Skin of body (tissue), 3 donors: ENCODE measurements at places on chromosomes 16 and 17.

DNA sequence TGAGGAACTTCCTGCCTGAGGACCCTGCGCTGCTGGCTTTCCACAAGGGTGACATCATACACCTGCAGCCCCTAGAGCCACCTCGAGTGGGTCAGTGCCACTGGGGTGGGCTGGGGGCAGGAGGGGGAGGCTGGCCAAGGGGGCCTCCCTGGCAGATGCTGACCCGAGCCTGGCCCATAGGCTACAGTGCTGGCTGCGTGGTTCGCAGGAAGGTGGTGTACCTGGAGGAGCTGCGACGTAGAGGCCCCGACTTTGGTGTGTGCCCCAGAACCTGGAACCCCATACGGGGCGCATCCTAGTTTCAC lies 26.7 kb upstream of the ALKBH5 start:
- DNase-seq: no peak

DNA sequence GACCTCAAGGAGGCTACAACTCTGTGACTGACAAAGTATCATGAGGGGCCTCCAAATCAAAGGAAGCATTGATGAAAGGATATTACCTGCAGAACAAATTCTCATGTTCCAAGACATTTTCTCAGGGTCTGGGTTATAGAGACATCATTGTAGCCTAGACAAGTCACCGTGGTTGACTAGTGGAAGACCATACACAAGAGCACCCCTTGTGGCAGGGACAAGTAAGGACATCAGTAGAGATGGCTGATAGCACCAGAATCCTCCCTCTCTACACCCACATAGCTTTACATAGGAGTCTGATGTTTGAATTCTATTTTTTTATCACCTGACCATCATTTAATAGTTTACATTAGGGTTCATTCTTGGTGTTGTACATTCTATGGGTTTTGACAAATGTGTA lies 32.5 kb upstream of the CDH8 start:
- no peak for DNase-seq

- no peak for DNase-seq
Observed at GRCh38 chr16:82807311-82807710, 180.5 kb downstream of the CDH13 start.

DNA sequence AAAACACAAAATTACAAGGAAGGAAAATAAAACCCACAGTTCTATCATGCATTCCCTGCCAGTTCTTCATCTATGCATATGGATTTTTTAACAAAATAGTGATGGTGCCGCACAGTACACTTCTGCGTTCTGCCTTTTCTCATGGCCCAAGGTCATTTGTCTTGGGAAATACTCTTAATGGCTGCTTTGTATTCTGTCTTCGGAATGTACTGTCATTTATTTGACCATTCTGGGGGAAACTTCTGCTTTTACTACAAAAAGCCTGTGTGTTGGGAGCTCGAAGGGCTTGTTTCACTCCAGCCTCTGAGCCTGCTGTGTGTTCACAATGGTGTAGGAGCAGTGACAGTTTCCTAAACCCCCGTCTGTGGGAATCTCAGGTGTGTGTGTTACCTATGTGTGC lies 82.8 kb upstream of the SEC14L1 start:
- no peak for DNase-seq

GRCh38 chr16:67844497-67844896 lies 2.2 kb upstream of the NUTF2 start:
- no peak for DNase-seq

- no peak for DNase-seq
Observed at GRCh38 chr17:67069603-67070136, 25.3 kb downstream of the CACNG1 start.

DNA sequence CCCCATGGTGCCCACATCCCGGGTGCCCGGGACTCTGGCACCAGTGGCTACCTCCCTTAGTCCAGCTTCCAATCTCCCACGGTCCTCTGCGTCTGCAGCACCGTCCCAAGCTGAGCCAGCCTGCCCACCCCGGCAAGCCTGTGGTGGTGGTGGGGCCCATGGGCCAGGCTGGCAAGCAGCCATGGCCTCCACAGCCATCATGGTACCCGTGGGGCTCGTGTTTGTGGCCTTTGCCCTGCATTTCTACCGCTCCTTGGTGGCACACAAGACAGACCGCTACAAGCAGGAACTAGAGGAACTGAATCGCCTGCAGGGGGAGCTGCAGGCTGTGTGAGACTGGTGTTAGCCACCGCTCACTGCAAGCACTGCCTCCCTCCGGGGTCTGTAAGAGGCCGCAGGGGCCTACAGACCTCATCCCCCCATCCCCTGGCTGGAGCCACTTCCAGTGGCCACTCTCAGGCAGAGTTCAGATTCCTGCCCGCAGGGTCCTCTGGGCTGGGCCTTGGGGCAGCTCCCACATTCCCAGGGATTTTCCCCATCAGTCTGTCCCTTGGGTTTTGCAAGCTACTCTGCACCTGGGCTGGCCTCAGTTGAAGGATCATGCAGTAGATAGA lies 3.9 kb upstream of the SETD1A start:
- DNase-seq: no peak

GRCh38 chr16:1990351-1991134 lies 773 bp downstream of the SYNGR3 start:
- no peak for DNase-seq

DNA sequence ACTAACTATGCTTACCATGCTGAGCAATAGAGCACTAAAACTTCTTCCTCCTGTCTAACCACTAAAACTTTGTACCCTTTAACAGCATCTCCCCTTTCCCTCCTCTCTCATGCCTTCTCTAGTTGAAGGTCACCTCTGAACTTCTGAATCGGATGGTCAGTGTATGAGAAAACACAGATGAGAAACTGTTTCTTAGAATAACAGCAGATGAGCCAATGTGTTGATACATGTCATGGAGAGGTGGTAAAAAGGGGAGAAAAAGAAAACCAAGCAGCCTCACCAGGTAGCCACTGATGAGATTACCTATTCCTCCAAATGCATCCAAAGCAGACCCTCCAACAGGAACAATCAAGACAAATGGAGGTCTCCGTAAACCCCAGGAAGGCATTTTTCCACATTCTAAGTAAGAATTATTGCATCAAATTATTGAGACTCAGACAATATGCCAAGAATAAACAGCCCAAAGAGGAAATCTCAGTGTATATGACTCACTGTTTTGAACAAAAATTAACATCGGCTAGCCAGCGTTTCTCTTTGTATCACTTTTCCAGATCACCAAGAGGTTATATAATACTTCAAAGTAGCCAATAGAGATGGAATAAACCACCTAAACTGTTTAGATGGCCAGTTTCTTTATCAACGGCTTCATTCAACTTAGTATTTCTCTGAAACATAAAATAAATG lies 793.3 kb upstream of the SOX9 start:
- no peak for DNase-seq

GRCh38 chr16:69798466-69798865 lies 36.3 kb downstream of the WWP2 start:
- DNase-seq: no peak

DNA sequence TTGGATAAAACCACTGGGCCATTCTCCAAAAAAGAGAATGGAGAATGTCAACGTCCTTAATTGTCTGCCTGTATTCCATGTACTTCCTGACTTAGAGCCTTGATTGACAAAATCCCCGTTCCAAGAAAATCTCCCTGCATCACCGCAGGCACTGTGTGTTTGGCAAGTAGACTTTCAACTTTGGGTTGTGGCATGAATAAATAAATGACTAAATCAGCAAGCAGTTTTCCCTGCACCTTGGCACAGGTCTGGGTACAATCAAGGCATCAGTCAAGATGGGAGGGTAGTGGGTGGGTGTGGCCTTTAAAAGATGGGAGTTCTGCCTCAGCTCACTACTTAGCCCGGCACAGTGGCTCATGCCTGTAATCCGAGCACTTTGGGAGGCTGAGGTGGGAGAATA lies 248.5 kb upstream of the RPL38 start:
- no peak for DNase-seq

DNA sequence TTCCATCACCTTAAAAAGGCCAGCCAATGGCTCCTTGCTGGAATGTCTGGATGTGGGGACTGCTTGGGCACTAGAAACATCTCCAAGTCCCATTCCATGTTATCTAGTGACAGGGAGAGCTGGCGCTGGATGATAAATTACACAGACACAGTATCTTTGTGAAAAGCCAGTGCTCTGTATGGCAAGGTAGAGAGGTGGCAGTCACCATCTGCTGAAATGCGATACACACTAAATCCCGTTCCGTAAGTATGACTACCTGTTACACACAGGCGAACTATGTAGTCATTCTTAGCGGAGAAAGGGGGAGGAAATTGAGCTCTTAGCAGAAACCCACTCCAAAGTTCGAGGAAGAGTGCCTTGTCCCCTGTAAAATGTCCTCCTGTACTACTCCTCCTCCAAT lies 81.0 kb upstream of the MYOCD start:
- no peak for DNase-seq

DNA sequence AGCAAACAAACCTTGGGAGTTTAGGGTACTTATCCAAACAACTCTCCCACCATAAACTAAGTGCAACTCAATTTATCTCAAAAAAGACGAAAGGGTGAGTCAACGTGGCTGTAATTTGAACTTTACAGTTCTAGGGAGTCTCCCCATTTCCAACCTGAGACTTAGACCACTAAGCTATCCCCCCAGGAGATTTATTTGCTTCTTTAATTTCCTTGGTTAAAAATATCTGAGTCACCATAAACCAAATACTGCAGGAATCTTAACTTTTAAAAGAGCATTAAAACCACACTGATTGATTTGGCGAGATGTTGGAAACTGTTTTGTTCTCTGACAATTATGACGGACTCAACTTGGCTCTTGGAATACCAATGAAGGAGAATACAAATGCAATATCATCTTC lies 299.3 kb upstream of the SOX9 start:
- DNase-seq: no peak

DNA sequence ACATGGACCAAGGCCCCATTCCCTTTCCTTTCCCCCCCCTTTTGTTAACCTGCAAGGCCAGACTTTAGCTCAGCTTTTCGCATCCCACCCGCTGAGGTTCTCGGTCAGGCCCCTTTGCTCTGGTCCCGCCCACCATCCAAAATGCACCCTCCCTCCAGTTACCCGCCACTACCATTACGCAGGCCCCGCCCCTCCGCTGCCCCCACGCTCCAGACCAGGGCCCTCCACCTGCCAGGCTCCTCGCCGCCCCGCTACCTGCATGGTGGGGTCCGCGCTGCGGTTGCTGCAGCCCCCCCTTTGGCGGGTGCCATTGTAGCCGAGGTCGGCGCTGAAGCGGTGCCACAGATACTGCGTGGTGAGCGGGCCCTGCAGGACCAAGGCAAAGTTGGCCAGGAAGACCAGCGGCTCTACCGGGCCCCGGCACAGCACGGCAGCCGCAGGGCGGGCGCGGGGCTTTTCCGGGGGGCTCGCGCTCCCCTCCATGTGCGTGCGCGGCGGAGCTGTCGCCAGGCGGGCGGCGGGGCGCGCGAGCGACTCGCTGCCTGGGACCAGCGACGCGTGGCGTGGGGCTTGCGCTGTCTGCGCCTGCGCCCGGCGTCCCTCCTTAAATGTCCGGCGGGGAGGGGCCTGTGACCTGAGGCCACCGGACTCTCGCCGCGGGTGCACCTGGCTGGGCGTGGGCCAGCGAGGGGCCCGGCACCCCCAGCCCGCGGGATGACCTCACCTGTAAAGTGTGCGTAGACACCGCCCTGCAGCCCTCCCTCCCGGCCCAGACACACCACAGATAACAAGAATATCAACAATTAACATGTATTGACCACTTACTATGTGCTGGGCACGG lies at the start of gene SLC46A1:
SLC46A1 (minus strand) TSS at position 581 of the 841 bp plus-strand sequence; CDS start at position 483, 98 bp downstream.
- no peak for DNase-seq

GRCh38 chr16:2467528-2468232 lies 3.4 kb upstream of the NTN3 start:
- peak; percentile 66 for DNase-seq

- no peak for DNase-seq
Observed at GRCh38 chr17:62781356-62781755, 26.8 kb downstream of the MARCHF10 start.

- no peak for DNase-seq
Observed at GRCh38 chr16:17223576-17223975, 247.2 kb downstream of the XYLT1 start.

- DNase-seq: no peak
Observed at GRCh38 chr17:6610011-6610410, 30.5 kb downstream of the KIAA0753 start.

GRCh38 chr16:27426423-27427408 lies 24.7 kb downstream of the IL21R start:
- DNase-seq: no peak

GRCh38 chr16:10740000-10740844 lies 3.4 kb upstream of the NUBP1 start:
- DNase-seq: no peak

DNA sequence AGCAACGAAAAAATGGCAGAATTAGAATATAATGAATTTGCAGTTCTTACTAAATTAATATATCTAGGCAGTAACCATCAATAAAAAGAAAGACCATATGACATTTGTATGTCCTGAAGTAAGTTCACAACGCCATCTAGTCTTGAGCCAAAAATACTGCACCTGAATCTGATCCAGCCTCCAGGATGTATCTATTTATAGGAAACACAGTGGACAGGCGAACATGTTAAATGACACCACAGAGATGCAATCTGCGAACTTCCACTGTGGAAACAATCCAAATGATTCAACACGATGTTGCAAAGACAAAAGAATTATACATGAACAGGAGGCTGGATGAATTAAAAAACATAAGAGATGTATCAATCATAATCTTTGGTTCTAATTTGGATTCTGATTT lies 197.6 kb downstream of the CDH13 start:
- DNase-seq: no peak

DNA sequence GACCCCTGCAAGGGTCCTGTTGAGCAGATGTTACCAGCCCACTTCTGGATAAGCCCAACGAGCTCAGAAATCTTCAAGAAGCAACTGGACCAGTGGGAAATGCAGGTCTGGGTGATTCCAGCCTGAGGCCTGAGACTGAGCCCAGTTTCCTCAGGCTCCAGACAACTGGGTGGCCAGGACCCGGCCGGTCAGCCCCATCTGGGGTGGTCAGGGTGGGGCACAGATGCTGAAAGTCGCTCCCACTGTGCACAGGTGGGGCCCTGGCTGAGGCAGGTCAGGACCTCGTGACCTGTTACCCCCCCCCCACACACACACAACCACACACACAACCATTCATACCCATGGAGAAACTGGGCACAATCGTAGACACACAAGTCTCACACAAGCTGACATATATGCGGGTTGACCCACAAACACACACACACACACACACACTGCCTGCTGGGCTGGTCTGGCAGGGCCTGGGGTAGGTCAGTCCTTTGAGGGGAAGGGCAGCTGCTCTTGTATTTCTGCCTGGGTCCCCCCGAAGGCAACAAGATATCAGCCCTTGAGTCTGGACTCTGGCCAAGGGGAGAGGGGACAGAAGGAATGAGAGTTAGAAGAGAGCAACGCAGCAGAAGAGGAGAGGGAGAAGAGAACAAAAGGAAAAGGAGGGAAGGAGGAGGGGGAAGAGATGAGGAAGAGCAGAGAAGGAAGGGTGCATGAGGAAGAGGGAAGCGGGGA lies 99.0 kb upstream of the CDH5 start:
- DNase-seq: no peak

DNA sequence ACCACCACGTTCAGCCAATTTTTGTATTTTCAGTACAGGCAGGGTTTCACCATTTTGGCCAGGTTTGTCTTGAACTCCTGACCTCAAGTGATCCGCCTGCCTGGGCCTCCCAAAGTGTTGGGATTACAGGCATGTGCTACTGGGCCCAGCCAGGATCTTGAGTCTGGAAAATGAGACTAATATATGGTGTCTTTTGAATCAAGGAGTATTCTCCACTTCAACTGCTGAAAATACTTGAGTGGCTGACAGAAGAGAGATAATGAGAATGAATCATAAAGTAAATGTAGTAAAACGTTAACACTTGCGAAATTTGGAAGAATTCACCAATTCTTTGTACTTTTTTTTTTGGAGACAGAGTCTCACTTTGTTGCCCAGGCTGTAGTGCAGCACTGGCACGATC lies 16.6 kb downstream of the SMYD4 start:
- DNase-seq: no peak

- DNase-seq: peak; percentile 59
Observed at GRCh38 chr17:77471984-77472461, 331.3 kb downstream of the SEC14L1 start.
